ENCODE measurements at places on chromosomes 3 and 15.

DNA sequence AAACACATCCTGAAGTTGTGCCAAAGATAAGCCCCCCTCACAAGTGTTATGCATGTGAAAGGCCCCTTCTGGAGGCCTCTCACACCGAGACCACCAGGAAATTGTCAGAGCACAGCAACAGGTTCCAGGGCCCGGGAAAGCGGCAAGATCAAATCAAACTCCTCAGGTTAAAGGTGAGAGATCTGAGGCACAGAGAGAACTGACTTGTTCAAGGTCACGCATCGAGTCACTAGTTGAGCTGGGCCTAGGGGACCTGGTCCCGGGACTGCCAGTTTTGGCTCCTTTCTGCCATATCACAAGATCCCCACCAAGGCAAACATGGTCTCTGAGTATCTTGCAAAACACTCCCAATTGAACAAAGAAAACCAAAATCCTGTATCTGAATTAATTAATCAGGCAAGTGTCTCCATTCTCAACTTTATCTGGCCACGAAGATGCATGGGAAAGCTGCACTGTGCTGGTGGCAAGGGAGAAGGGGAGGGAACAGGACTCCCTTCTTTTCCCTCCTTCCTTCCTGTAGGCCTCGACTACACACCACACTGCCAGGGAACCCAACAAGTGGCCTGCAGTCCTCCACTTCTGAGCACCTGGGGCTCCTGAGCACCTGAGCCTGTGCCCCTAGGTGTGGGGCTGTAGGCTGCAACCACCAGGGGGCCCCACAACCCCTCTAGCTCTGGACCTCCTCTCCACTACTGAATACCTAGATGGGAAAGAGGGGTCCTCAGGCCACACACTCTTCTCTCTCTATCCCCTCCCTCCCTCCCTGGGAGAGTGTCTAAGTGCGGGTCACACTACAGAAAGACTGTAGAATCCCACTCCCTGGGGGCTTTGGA is 37.3 kb downstream of the ANP32A start:
- no peak for DNase-seq

DNA sequence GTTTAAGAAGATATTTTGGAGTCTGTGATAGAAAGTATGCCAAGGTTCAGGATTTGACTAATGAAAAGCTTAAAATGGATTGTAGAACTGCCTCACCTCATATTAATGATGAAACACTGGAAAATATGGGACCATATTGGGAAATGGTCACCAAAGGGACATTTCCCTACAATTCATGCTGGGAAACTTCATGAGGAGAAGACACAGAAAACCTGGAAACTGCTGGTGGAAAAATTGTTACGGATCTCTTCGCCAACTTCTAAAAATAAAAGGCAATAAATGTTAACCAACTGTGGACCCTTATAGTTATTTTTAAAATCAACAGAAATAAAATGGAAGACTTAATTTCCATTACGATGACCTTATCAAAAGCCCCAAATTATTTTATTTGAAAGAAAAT is 97.6 kb upstream of the FRMD4B start:
- no peak for DNase-seq

DNA sequence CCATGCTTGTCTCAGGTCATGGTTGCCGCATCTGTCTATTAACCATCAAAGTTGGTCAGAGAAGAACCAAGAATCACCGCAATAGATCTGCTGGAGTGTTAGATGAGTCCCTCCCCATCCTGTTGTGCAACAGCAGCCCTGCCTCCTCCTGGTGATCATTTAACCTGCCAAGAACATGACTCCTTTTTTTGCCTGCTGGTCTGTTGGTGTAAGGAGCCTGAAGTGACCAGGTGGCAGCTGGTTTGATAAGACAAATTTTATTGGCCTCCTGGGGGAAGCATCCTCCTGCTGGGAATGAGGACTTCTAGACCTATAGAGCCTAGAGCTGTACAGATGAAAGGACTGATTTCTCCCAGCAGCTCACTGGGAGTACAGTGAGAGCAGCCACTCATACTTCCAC is 43.5 kb upstream of the RAF1 start:
- no peak for DNase-seq

- no peak for DNase-seq
These were observed 466 bp downstream of the IQSEC1 start for GRCh38 chr3:13072600-13073325.

DNA sequence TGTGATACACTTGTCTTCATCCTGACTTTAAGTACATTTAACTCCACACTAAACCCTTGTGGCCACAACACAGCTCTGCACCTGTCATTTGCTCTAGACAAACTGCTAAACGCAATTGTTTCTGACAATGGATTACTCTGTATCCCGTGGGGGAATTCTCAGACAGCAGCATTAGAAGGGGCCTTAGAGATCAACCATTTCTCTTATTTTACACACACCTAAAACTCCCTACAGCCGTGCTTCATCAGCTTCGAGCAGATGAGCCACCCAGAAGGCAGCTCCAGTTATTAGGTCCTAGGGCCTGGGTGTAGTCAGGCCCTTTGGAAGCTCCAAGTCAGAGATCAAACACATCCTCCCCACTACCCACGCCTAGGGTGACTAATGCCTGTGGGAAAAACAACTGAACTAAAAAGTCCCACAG is 1.3 kb upstream of the IL12A start:
- DNase-seq, result no peak

DNA sequence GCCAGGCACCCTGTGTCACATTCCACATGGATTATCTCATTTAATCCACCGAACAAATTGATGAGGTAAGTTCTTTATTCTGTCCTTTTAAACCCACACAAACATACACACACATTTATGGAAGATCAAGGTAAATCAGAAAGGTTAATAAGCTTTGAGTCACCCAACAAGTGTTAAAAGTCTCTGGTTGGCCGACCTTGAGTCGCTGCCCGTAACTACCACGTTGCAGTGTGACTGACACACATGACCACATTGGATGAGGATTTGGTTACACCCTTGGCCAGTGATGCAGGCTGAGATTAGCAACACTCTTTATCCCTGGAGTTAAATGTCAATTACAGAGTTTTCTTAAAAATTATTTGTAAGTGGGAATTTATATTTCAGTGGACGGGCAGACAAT is 19.2 kb downstream of the FOXP1 start:
- DNase-seq, result no peak

DNA sequence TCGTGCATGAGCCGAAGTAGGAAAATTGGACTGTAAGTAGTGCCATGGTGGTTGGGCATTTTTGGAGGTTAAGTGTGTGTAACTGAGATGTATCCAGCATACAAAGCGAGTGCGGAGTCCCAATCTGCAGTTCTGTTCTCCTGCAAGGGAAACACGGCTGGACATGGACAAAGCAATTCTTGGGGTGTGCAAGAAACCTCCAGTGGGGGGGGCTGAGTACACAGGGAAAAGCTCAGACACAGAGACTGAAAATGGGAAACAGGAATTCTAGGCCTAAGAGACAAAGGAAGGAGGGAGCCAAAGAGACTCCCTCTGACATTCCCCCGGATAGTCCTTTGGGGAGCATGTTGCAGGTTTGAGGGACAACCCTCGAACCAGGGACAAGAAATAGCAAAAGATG is 83.2 kb upstream of the PLSCR4 start:
- no peak for DNase-seq

GRCh38 chr3:72281551-72281950 is 496.6 kb upstream of the PROK2 start:
- no peak for DNase-seq

DNA sequence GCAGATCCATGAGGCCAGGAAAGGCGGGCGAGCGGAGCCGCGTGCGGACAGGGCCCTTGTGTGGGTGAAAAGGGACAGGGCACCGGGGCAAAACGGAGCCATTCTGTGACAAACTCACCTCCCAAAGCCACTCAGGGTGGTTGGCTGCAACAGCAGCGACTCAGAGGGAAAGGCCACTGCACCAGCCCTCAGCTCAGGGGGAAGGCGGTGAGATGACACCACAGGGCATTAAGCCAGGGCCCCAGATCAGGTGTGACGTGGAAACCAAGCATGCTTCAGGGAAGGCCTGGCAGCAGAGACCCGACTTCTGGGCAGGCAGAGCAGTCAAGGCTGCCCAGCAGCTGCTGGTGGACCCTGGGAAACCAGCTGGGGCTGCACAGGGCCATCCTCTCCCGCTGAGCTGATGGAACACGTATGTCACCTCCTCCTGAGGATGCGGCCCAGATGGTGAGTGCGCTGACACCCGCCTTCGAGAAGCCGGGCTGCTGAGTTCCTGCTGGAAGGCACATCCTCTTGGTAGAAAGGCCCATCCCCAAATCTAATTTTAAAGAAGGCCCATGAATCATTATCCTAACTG is 82.3 kb downstream of the CHSY1 start:
- no peak for DNase-seq

DNA sequence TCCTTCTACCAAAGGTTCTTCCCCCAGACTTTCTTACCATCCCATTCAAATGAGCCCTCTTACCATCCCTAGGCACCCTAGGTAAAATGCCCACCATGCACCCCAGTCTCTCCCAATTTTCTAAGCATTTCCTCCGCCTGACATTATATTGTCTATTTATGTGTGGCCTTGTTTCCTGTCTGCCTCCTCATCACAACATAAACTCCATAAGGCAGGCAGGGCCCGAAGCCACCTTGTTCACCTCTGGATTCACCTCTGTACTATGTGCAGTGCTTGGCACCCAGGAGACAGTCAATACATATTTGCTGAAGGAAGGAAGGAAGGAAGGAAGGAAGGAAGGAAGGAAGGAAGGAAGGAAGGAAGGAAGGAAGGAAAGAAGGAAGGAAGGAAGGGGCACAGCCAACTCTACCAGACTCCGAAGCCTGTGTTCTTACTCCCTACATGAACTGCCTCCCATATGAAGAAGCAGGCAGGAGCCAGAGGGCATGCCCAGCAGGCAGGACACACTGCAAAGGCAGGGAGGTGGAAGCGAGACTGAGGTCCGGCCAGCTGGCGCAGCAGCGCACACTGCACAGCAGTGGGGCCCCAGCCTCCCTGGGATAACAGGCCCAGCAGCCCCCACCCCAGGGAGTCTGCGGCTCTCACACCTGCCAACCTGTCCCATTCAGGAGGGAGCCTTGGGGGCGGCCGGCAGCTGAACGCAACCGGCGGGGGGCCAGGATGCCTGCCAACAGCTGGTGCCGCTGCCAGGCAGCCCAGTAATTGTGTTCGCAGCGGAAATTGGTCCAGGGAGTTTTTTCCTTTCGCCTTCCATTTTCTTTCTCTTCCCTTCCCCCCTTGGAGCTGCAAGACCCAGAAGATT is 106.0 kb upstream of the LINGO1 start:
- DNase-seq, result no peak

DNA sequence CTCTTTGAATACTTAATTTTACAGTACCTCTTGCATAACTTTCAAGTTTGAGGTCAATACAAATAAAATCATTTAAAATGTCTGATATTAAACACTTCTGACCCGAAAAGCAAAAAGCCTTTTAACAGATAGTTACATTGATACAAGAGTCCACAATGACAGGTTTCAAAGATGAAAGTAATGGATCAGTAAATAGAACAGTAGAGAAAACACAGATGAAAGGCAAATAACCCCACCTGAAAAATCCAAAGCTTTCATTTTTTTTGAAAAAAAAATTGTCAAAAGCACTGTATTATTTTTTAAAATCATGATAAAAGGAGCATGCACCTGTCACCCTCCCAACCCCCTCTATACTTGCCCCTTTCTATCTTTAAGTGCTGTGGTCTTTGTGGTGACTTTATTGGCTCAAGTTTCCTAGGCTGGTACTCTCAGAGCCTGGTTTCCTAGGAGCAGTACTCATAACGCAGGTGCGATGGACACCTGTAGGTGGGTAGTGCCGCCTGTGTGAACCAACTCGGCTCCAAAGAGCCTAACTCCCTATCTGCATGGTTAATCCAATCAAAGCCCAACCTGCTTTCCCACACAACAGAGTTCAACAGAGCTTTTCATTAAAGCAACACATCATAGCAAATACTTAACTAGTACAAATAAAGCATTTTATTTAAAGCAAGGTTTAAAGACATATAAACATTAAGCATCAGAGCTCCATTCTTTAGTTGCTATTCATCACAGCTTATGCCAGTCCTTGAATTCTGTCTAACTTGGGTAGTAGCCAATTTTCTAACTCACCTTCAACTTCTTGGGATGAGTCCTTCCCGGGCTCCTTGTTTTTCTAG is 32.2 kb downstream of the LIPC start:
- no peak for DNase-seq

- no peak for DNase-seq
These were observed 202.9 kb downstream of the STT3B start for GRCh38 chr3:31735667-31736066.

Data from AG09309 (cell line).